GM10248 (cell line): ENCODE measurements at places on chromosomes 1 and 21.

DNA sequence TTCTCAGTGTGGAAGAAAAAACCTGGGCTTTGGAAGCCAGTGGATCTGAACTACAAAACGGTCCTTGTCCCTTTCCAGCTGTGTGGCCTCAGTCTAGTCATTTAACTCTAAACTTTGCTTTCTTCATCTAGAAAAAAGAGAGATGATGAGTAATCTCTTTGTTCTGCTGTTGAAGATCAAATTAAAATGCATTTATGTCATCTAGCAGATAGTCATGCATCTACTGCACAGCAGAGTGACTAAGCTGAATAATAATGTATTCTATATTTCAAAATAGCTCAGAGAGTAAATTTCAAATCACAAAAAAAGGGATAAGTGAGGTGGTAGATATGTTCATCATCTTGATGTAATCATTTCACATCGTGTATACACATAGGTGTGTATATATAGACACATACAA lies 473.2 kb downstream of the DSCAM start:
- no peak for DNase-seq

DNA sequence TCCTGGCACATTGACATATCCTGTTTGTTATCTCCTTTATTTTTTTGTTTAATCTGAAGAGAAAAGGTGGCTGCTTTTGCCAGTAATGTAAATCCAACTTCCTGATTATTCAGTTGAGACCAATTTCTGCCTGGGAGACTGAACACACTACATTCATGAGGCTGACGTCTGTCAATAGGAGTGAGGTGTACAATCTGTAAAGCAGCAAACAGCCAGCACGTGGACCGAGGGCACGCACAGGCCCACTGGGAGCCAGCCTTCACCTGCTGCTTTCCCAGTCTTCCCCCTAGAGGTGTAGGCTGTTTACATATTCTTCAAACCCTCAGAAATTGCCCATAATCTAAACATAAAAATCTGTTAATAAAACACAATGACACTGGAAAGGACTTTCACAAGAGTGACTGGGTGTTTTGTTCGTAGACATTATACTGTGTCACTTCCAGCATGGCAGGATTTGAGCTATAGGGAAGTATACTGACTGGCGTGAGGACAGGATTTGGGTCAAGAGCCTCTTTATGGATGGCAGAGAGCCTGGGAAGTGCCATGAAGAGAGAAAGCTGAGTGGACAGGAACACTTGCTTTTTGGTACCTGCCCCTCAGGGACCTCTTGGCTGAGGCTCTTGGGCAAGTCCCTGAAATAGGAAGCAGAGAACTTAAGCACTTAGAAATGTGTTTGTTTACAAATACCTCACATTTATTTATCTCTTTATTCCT lies 552.9 kb upstream of the CAMK1G start:
- no peak for DNase-seq

GRCh38 chr1:61950418-61950817 lies 208.1 kb downstream of the PATJ start:
- DNase-seq, result no peak

GRCh38 chr1:182643699-182644098 lies 39.5 kb upstream of the RGS16 start:
- DNase-seq, result no peak

DNA sequence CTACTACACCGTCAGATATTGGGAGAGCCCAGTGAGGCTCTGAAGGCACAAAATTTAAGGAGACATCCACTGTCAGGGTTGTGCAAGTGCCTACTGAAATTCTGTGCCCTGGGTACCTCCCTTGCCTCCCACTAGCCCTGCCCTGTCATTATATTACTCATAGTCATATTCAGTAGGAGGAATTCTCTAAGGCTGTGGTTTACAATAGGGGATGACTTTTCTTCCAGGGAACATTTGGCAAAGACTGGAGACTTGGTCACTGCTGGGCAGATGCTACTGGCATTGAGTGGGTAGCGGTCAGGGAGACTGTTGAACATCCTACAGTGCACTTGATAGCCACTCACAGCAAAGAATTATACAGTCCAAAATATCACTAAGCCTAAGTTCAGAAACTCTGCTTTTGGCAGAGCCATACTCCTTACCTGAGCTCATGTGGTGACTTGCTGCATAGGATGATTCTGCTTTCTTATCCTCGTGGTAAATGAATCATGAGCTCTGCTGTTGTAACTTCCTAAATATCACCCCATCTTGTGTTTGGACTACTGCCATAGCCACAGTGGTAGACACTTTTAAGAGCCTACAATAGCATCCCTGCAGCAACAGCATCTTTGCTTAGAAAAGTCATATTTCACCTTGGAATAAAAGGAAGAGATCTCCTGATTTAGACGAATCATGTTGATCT lies 563.4 kb upstream of the PLXNA2 start:
- no peak for DNase-seq

- no peak for DNase-seq
Measured at GRCh38 chr1:44636688-44637598, 37.3 kb downstream of the TMEM53 start.
